ENCODE measurements at places on chromosomes 11 and 22.
A peak's percentile ranks its signal among the peaks of the same experiment; 100 is the strongest.

DNA sequence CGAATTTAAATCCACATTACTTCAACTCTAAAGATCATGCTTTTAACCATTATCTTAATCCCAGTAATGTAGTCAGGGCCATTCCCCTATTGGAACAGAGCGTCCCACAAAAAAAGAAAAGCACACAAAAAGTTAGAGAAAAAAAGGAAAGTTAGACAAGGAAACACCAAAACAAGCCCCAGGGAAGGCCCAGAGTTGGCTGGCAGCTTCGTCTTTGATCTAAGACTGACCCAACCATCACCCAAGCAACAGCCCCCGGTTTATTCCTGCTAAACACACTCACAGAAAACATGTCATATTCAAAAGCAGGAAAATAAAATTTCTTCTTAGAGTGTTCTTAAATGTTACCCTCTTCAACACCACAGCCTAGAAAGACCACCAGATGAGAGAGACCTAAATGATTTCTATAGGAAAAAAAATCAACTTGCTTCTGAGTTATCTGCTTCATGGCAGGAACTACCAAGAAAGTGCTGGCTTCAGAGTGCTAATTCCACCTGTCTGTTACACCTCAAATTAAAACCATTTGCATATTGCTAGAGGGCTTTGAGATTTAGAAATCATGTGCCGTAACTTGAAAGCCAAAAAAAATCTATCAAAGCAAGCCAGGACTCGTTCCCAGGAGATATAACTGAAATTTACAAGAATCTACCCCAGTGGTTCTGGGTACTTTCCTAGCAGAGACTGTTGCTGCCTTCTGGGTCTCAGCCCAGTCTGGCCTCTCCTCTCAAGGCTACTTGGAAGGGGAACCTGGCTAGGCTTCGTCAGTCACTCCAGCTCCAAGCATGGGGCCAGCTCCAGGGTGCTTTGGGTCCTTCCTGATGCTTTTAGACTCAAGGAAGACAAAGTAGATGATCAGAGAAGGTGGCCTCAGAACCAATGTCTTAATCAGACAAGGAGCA, 31.2 kb downstream of the POU2AF3 start:
- DNase-seq: no peak

- no peak for DNase-seq
These were observed 11.0 kb downstream of the TP53AIP1 start for GRCh38 chr11:128931668-128932067.

DNA sequence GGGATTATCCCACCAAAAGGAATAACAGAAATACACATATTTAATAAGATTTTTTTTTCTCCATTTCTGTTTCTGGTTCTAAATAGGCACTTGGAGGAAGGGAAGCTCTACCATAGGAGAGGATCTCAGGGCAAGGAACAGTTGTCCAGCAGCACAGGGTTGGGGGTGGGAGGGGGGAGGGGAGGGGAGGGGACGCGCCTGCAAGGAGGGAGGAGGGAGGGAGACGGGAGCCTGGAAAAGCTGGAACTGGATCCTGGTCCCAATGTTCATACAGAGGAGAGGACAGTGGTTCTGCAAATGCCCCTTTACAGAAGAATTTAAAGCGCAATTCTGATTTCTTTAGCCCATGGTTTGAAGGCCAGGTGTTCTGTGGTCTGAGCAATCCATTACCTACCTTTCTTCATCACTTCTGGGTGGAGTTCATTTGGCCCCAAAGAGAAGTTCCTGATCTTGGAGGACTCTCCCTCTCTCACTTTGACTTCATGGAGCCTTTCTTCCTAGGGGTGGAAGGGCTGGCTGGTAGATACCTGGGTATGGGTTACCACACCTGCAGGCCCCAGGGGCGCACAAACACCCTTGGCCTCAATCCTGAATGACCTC, 348.9 kb upstream of the NCAM1 start:
- DNase-seq: no peak

- DNase-seq: no peak
These were observed 4.8 kb downstream of the PHLDA2 start for GRCh38 chr11:2924381-2924780.

GRCh38 chr11:47950396-47950795, 30.0 kb upstream of the PTPRJ start:
- DNase-seq: peak; percentile 65

DNA sequence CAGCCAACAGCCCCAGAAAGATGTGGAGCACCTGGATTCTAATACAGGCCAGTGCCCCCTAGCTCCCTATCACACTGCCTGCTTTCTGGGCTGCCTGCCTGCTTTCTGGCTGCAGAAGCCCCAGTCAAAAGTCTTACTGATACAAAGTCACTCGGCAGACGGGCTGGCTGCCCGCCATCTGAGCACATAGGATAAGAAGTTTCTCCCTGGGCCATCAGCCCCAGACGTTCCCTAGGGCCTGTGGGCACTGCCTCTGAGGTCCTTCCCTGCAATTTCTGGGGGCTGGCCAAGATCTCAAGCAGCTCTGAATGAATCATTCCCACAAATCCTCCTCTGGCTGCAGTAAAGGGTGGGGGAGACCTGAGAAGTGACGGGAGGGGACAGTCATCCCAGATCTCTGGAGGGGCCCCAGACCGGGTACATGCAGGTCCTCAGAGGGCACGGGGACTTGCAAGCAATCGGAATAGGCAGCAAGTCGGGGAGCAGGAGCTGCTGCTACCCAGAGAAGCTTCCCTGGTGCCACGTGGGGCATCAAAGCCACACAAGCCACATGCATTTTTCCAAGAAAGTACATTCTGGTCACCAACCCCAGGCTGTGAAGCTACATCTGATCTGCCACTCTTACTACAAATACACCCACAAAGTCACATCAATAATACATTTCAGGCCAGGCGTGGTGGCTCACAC, 4.7 kb downstream of the TPST2 start:
- DNase-seq: no peak

DNA sequence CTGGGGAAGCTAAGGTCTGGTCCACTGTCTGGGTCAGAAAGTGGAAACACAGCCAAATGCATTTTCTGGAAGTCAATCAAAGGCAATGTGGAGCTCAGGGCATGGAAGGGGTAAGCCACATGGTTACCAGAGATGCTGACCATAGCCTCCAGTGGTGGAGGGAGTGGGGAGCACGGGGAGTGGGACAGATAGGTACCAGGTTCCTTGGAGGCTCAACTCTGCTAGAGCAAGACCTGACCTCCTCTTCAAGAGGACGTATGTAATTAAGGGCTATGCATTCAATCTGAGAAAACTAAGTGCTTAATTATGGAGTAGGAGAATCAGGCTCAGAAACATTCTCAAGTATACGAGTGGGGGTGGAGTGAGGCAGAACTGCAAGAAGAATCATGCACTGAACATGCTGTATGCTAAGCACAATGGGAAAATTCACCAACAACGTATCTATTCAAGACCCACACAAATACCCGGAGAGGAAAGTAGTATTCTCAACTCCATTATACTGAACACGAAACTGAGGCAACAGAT, 65.2 kb upstream of the PHOX2A start:
- DNase-seq: no peak

DNA sequence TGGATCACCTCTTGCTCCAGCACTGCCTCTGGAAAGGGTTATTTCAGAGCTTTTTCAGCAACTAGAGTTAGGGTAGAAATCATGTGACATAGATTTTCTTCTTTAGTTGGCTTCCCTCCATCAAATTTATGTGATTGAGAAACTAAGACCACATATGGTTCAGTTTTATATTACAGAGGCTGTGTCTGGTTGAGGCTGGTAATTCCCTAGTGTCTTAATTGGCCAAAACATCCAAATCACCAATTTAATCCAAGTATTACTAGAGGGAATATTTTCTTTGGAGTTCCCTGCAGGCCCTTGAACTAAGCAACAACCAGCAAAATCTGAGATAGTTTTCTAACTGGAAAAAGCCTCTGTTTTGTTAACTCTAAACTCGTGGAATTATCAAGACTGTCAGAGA, 136.3 kb downstream of the ARHGAP42 start:
- DNase-seq: no peak

GRCh38 chr22:47340851-47341436, 578.5 kb downstream of the TBC1D22A start:
- DNase-seq: no peak

DNA sequence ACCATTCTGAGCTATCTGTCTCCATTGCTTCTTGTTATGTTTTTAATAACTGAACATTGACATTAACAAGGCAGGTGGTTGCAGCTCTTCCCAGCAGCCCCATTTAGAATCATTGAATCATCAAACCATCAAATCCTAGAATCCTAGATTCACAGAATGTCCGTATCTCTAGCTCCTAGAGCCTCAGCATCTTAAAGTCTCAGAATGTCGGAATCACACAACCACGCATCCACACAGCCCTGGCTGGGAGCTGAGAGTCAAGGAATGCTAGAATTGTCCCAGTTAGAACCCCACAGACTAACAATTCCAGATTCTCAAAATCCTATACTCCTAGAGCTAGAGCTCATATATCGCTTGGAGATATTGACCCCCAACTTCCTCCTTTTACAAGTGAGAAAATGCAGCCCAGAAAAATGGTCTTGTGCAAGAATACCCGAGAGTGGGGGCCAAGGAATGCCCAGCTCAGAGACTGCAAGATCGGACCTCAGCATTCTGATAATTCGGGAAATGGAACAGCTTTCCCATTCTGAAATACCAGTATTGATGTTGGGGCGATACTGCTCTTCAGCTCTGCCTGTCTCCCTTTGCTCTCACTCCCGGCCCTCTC, 38.8 kb downstream of the PDE2A start:
- DNase-seq: no peak

GRCh38 chr11:128830290-128831173, 36.6 kb downstream of the KCNJ1 start:
- peak; percentile 84 for DNase-seq

DNA sequence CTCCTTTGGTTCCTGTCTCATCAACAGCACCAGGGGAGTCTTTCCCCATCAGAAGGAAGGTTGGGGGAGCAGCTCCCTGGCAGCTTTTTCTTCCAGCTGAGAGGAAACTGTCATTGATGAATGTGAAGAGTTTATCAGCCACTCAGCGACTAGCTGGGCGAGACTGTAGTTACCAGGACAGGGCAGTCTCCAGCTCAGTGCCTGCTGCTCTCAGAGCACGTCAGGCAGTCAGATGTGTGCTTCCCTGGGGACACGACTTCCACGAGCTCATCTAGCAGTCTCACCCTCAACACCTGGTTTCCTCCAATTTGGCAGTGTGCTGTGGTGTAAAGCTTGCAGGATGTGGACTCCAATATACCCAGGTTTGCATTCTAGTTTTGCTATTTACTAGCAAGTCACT, 12.5 kb upstream of the C1QTNF4 start:
- DNase-seq: no peak

Data from MM.1S (cell line).